ENCODE measurements at places on chromosomes 5 and 9.

GRCh38 chr9:81682797-81683196 lies 6.5 kb downstream of the TLE1 start:
- no peak for DNase-seq

GRCh38 chr5:125422342-125422741 lies 675.9 kb upstream of the ZNF608 start:
- no peak for DNase-seq

DNA sequence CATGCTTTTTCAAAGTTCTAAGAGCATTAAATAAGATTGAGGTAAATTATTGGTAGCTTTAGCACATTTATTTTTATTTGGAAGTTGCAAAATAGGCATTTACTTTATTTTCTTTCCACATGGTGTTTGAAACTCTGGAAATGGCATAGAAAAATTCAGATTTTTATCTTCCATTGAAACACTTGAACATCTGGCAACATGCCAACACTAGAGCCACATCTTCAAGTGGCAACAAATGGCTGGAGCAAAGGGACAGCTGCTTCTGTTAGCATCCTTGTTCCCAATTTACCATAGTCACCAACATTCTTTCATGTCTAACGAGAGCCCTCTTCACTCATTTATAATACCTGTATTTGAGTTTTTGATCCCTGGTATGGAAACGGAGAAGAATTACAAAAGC lies 539.9 kb downstream of the ZNF608 start:
- no peak for DNase-seq

DNA sequence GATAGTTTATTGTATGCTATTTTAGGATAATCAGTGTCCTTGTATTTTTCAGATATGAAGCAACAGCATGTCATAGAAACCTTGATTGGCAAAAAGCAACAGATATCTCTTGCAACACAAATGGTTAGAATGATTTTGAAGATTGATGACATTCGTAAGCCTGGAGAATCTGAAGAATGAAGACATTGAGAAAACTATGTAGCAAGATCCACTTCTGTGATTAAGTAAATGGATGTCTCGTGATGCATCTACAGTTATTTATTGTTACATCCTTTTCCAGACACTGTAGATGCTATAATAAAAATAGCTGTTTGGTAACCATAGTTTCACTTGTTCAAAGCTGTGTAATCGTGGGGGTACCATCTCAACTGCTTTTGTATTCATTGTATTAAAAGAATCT lies 14.5 kb downstream of the CCT5 start:
- no peak for DNase-seq

DNA sequence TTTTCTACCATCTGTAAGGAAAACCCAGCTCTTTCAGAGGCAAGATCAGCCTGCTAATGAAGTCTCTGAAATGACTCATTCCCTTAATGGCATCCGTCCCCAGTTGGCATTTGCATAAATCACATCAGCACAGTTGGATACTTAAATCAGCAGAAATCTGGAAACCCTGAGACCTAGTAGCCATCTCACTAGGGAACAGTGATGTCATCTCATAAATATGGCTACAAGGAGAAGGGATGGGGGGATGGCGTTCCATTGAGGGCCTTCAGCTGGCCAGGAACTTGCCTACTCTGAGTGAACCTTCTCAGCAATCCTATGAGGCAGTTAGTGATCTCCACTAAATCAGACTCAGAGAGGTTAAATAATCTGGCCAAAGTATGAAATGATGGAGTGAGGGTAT lies 81.8 kb downstream of the CMYA5 start:
- DNase-seq: no peak

GRCh38 chr9:98971915-98972223 lies 28.2 kb downstream of the COL15A1 start:
- no peak for DNase-seq

- no peak for DNase-seq
These were observed 483.4 kb downstream of the SPATA31A7 start for GRCh38 chr9:61673247-61673646.

GRCh38 chr9:89527084-89527483 lies 29.2 kb upstream of the SEMA4D start:
- DNase-seq: no peak

- no peak for DNase-seq
These were observed 23.8 kb downstream of the C5 start for GRCh38 chr9:121026260-121026691.

- DNase-seq: no peak
These were observed 4.0 kb upstream of the TNPO1 start for GRCh38 chr5:72812488-72812887.

DNA sequence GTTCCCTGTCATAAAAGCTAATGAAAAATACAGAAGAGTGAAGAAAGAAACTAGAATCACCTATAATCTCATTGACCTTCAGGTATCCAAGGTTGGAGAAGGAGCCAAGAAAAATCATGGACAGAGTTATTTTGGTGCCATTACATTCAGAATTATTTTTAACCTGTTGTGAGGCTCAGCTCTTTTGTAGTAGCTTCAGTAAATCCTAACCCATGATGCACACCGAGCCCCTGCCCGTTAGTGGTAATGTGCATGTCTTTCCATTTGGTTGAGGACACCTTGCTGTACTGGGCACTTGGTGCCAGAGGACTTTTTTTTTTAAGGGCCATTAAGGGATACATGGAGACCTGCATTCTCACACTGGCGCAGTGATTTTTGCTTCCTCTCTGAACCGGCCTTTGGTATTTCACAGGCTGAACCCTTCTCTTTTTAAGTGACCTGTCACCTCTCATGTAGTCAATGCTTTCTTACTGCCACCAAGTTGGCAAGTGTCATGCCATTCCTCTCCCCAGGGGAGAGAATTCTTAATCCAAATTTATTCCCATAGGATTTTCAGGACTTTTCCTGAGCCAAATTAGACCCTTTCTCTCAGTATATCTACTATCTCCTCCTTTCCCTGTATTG lies 125.6 kb downstream of the SMARCA2 start:
- no peak for DNase-seq

DNA sequence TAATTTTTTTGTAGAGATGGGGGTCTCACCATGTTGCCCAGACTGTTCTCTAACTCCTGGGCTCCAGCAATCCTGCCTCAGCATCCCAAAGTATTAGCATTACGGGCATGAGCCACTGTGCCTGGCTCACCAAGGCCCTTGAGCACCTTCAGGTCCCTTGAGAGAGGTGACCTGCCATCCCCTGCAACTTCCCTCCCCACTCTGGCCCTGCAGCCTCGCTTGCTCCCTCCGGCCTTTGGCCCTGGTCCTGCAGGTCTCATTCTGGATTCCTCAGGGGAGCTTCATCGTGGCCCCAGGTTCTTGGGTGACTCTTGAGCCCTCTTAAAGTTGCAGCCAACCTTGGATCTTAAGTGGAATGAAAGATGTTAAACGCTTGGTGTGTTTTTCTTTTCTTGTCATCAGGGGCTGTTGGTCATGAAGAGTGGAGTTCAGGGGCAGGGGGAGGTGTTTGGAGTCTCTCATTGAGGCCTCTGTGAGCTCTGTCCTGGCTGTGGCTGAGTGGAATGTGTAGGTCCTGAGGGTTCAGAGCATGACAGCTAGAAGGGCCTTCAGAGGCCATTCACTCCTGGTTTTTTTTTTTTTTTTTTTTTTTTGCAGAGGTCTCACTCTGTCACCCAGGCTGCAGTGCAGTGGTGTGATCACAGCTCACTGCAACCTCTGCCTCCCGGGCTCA lies 33.0 kb downstream of the PPARGC1B start:
- no peak for DNase-seq

GRCh38 chr5:404666-405241 lies 38.2 kb upstream of the EXOC3 start:
- no peak for DNase-seq

GRCh38 chr9:7533376-7534090 lies 266.0 kb downstream of the DMAC1 start:
- no peak for DNase-seq

Measured in stimulated activated CD4-positive, alpha-beta T cell treated with anti-CD3 and anti-CD28 coated beads, Interleukin-15, amount 100 ng/mL, for 48 hours (primary cell).